ENCODE measurements at places on chromosomes 7 and 10.
A peak's percentile ranks its signal among the peaks of the same experiment; 100 is the strongest.

GRCh38 chr10:60040014-60040662 is 133.8 kb upstream of the CCDC6 start:
- no peak for DNase-seq

DNA sequence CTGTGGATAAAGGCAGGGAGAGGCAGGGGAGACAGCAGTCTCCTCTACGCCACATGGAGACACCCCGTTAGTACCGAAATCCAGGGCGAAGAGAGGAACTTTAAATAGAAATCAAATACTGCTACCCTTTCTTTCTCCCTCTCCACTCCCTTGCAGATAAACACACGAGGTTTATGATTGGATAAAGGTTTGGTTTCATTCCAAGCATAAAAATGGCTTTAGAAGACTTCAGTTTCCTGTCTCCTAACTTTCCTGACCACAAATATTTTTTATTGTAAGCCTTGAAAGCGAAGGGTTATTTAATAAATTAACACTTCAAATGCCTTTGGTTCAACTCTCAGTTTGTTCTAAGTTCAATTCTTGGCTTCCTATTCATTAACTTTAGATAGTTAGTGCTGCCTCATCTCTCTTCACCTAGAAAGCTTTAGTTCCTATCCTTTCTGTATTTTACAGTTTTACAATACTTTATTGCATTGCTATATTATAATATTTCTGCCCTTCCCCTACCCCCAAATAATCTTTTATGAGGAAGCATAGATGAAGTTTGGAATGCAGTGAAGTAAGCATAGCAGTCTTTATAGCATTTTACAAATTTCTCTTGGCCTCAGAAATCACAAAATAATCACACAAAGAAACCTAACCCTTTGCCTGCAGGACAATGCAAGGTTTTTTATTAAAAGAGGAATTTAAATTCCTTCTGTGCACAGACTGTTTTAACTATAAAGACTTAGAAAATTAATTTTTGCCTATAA is 31.5 kb upstream of the ARID5B start:
- DNase-seq: peak; percentile 62

GRCh38 chr7:42167631-42168236 is 69.3 kb downstream of the GLI3 start:
- no peak for DNase-seq

GRCh38 chr7:132150711-132151110 is 425.6 kb downstream of the PLXNA4 start:
- no peak for DNase-seq
